ENCODE measurements at places on chromosomes 1 and 21.

- no peak for DNase-seq
Observed at GRCh38 chr1:5651964-5652821, 340.0 kb downstream of the NPHP4 start.

GRCh38 chr1:15703562-15703961, 19.4 kb downstream of the PLEKHM2 start:
- DNase-seq = no peak

DNA sequence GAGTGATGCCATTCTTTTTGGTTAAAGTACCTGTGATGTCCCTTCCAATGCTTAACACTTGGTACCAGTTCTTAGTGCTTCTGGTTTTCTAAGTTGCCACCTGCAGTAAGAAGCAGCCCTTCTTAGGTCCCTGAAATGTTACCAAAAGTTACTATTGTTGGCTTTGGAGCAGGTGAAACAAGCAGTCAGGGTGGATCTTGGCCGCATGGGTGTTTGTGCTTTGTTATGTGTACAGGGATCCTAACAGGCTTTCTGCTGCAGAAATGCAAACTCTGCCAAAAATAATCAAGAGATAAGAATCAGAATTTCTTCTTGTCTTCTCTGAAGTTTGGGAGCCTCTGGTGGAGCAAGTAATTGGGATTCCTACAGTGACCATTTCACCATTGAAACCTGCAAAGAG, 84.4 kb downstream of the UBE4B start:
- no peak for DNase-seq

DNA sequence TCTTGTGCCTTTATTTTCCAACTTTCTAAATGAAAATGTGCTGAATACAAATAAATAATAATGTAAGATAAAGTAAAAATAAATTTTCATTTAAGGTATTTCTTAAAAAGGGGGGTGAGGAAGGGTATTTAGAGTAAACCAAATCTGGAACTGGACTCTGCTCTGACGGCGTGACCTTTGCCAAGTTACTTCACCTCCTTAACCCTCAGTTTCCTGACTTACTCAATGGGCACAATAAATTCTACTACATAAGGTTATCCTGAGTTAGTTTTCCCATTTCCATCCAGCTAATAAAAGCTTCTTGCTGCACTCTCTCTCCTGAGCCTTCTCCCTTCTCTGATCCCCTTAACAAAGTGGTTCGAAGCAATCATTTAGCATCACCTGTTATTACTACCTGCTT, 93.9 kb downstream of the NID1 start:
- no peak for DNase-seq

GRCh38 chr1:235675152-235675890, 25.7 kb upstream of the GNG4 start:
- no peak for DNase-seq

GRCh38 chr1:227343727-227344551, 25.6 kb upstream of the CDC42BPA start:
- no peak for DNase-seq

GRCh38 chr21:25806060-25806459, 71.3 kb downstream of the GABPA start:
- DNase-seq = no peak

- DNase-seq = no peak
Observed at GRCh38 chr1:168698453-168698852, 30.6 kb downstream of the DPT start.

GRCh38 chr1:85450832-85451231, 14.1 kb downstream of the DDAH1 start:
- no peak for DNase-seq

GRCh38 chr1:206693592-206693991, 8.9 kb downstream of the MAPKAPK2 start:
- no peak for DNase-seq

DNA sequence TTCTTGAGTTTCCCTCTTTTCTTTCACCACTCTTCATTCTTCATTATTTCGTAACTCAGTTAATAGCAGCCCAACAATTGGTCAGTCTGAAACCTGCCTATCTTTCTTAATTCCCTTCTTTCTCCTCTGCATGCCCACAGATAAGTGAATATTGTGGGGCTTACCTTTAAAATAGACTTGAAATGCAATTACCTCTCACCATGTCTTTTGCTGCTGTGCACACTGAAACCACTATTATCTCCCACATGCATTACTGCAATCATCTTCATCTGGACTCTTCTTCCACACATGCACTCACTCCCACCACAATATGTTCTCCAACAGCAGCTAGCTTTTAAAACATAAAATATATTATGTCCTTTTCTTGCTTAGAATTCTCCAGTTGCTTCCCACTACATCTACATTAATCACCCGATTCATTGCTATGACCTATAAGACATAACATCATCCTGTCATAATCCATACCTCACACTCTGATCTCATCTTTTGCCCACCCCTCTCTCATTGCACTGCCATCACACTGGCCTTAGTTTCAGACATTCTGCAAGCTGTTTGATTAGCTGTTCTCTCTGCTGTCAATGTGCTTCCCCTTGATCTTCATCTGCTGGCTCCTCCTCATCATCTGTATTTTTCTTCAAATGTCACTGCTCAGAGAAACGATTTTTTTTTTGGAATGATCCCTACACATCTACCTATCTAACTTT, 304.8 kb downstream of the PTPRC start:
- DNase-seq = no peak

GRCh38 chr1:2643414-2644077, 10.7 kb upstream of the MMEL1 start:
- no peak for DNase-seq

- no peak for DNase-seq
Observed at GRCh38 chr1:71785450-71785849, 496.9 kb downstream of the NEGR1 start.

- DNase-seq = no peak
Observed at GRCh38 chr1:45266151-45266801, 59.9 kb upstream of the ZSWIM5 start.

DNA sequence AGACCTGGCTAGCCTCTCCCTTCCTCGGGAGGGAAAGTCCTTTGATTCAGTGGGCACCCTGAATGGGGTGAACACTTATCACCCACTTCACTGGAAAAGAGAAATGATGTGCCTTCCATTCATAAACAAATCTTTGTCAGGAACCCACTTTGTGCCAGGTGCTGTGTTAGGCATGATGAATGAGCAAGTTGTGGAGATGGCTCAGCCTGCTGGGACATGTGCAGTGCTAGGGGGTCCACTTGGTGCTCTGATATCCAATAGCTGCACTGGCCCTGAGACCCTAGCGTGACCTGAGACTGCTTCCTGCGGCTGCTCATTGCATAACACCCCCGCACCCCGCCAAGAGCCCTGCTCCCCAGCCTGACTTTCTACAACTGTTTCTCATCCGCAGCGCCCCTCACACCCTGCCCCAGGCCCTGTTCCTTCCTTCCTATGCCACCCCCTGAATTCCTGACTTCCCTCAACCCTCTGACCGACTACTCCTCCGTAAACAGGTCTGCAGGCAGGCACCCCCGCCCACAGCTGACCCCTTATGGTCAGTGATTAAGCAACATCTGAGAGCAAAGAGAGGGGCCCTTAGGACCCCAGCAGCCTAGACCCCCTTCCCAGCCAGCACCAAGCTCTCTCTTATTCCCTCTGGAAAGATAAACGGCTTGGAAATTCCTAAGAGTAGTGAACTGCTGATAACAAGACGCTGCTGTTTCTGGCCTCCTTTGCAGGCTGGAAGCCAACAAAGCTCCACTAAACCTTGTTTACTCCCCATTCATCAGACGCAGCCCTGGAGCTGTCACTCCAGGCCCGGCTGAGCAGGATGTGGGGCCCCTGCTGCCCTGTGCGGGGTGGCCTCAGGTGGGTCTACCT, 12.9 kb downstream of the CSRP1 start:
- DNase-seq = no peak

DNA sequence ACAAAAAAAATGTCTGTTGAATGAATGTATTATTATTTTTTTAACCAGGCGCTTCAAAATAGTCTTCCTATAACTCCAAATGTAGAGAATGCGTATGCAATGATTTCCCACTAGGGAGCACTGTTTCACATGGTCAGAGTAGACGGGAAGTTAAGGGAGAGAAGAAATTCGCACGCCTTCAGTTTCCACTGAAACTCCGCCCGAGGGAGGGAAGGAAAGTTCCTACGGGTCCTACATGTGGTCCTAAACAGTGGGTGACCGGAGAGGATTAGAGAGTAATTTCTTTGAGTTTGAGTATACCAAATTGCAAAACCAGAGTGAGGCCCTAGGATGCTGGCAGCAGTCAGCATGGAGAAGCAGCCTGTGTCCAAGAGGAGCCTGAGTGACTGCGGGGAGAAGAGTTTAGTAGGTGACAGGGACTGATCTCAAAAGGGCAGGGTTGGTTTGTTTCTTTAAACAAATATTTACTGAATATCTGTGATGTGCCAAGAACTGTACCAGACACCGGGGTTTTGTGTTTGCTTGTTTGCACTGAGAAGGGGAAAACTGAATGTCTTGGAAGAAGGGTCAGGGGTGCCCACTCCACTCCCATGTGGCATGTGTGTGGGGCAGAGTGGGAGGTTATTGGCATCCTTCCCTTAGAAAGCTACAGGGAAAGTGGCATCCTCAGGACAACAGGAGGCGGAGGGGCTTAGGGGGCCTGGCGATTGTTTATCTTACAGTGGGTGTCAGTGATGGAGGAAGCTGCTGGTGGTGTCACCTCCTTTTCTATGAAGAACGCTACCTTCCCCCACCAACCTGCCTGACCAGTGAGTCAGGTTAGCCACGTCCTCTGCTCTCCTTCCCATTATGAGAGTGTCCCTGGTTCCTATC, 22.8 kb downstream of the RNU5D-1 start:
- DNase-seq = peak; percentile 16

DNA sequence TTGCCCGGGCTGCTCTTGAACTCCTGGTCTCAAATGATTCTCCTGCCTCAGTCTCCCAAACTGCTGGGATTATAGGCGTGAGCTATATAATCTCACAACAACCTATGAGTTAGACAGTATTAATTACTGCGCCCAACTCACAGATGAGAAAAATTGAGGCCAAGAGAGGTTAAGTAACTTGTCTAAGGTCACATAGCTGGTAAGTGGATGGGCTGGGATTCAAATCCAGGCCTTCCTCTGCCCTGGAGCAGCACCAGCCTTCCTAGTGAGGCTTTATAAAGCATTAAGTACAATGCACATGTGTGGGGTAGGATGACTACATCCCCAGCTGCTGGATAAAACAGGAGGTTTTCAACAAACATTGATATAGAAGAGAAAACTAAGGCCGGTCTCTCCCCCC, 15.1 kb downstream of the E2F2 start:
- no peak for DNase-seq

DNA sequence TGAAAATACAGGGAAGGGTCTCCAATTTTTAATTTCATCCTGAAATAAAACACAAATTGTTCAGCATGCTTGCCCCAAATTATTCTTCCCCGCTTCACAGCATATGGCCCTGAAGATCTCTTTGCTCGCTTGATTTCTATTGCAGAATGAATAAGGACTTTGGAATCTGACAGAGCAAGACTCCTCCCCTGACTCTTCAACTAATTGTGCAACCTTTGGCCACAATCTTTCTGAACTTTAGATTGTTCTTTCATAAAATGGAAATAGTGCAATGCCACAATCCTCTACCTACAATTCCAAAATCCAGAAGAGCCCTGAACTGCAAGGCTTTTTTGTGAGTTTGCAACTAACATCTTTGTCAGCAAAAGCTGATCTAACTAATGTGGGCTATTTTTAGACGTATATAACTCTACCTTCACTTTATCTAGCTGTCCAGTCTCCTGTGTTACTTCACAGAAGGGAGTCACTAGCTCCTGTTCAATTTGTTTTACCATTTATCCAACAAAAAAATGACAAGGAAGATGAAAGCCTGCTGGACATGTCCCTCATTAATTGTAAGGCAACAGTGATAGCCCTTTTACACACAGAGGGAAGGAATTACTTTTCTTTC, 13.4 kb downstream of the RNASEL start:
- DNase-seq = no peak

Data from activated naive CD4-positive, alpha-beta T cell treated with Interleukin-2 at 50 U/mL for 16 hours (primary cell).